Tibial artery (tissue), 4 donors: ENCODE measurements at places on chromosomes 16 and 17.

DNA sequence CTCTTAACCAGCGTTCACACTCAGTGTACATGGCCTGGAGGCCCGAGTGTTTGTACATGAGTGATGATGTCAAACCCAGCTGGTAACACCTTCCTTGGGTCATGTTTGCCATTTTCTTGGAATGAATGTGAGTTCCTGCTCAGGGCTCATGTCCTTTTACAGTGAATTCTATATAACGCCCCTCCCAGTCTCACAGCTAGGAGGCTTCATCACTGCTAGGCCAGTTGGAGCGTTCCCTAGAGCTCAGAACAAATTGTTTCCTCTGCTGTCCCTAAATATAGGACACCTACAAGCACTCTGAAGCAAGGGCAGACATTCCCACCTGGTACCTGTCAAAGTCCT, 5.5 kb downstream of the TIMM22 start:
- no peak for DNase-seq

- peak; percentile 95 for DNase-seq
These were observed at the start of gene NME2 for GRCh38 chr17:51166198-51166986. TSS of gene NME2 (plus strand) at chr17:51166411. CDS start at chr17:51166831, 420 bp downstream.

- no peak for DNase-seq
These were observed 134.2 kb upstream of the CIBAR2 start for GRCh38 chr16:85246473-85246872.

GRCh38 chr16:2026461-2027023, at the start of gene NHERF2:
TSS of gene NHERF2 (plus strand) at chr16:2026902. CDS start at chr16:2027006, 104 bp downstream.
- DNase-seq, result no peak

GRCh38 chr17:53141280-53141679, 681.4 kb upstream of the KIF2B start:
- DNase-seq, result no peak

DNA sequence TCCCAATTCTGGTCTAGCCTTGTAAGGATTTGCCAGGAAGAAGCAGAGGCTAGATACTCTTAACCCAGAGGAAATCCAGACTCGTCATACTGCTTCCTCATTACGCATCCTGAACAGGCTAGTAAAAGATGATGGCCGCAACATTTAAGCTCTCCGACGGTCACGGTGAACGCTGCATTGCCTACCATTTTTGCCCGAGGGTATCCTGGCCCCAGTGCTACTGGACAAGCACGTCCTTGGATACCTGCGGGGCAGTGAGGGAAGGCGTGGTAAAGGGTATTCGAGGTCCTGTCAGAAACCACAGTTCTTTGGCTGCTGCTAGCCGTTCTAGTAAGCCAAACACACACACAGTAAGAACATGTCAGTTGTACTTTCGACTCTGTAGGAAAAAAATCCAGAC, 36.6 kb downstream of the METTL16 start:
- no peak for DNase-seq
